ENCODE measurements at places on chromosomes 3 and 15. TPM values are rescaled to one million over a fixed set of nuclear protein-coding genes. Genes with fewer than 3 reads are reported as not detected.
A peak's percentile ranks its signal among the peaks of the same experiment; 100 is the strongest.

DNA sequence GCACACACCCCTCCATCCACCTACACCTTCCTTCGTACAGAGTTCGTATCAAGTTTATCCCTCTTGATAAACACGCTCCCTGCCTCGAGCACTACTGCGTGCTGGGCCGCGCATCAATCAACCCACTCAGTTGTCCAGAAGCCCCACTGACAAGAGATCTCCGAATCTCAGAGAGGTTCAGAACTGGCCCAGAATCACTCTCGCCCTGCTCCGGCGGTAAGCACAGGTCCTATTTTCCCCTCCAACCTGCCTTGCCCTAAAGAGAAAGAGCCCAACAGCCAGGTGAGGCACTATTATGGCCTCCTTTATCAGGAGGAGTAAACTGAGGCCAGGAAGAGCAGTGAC is 494 bp upstream of the NISCH start:
- H3K27ac ChIP-seq, result peak overlapping the region; percentile 99
- H3K4me1 ChIP-seq, result peaks cover 46% of the 10 kb centered on the region
- H3K4me3 ChIP-seq, result peak overlapping the region; percentile 87
- H3K27me3 ChIP-seq, result no peaks in the 10 kb centered on the region

DNA sequence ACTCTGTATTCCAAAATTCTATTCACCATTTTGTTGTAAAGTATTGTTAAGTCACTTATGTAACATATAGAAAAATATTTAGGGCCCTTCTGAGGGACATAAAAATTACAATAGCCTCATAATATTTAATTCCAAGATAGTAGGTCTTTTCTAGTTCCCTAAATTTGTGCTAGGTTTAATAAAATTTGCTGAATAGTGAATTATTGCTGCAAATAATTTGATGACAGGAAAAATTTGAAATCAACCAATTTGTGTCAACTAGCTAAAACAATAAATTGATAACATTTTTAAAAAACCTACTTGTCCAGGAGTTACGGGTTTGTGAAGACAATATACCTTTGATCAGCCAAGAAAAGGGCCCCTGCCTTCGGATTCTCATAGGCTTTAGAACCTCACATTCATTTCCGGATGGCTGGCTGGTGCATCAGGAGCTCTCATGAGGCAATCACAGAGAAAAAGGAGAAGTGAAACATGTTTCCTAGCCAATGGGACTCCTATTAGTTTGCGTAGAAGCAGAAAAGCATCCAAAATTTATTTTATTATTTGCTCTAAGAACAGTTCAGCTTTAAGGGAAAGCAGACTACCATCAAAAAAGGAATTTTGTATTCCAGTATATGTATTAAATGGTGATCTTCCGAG is 177.2 kb downstream of the LRRC3B start:
- no peaks in the 10 kb centered on the region for H3K4me1 ChIP-seq
- no peaks in the 10 kb centered on the region for H3K36me3 ChIP-seq
- no peak overlapping the region for H3K27ac ChIP-seq
- H3K27me3 ChIP-seq, result no peaks in the 10 kb centered on the region
- DNase-seq, result no peak
- no peak overlapping the region for H3K4me3 ChIP-seq

- H3K4me3 ChIP-seq, result no peak overlapping the region
- no peaks in the 10 kb centered on the region for H3K36me3 ChIP-seq
- H3K27ac ChIP-seq, result no peak overlapping the region
These were observed 53.0 kb downstream of the RLBP1 start for GRCh38 chr15:89168316-89168833.

DNA sequence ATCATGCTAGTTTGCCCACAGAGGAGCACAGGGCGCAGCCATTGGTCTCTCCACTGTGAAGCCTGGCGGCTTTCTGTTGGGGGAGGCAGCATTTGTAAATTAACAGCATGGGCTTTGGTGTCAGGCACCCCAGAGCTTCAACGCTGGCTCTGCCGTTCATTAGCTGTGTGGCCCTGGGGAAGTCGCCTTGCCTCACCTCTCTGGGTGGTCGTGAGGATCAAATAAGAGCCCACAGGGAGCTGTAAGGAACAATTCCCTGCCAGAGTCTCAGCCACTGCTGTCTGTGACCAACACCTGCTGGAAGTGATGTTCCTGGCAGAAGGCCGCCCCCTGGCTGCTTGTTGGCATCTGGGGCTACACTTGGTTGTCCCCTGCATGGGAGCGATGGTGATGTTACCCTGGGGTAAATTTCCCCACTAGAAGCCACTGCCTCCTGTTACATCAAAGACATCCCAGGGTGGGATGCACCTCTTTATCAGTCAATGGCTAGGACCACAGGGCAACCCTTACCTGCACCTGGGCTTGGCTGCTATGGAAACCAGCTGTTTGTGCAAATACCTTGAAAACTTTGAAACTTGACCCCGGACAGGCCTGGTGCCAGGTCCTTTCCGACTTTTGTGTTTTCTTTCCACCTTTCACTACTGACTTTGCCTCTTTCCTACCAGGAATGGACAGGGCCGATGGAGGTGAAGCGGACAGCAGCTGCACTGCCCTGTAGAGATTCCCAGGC is 36.9 kb downstream of the DNASE1L3 start:
- peaks cover 7% of the 10 kb centered on the region for H3K4me1 ChIP-seq

DNA sequence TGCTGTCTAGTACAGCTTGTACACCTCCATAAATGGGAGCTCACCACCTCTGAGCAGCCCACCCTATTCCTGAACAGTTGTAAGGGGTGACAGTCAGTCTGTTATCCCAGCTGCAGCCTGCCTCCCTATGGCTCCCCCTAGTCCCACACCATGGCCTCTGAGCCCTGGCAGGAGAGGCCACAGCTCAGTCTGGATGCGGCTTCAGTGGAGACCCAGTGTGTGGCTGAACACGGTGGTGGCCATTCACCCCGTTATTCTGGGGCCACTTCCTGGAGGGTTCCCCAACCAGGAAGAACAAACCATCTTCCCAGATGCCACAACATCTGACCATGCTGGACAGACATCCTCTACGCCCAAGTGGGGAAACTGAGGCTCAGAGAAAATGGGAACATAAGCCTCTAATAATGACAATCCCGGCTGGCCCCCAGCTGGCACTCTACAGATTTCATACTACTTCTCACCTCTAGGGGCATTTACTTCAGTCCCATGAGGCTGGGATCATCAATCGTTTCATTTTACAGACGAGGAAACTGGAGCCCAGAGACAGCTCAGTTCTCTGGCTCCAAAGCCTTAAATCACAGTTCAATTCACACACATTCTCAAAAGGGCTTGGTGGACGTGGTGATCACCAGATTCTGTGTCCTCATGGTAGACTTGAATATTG is 9.2 kb upstream of the GRIP2 start:
- H3K4me3 ChIP-seq, result no peak overlapping the region
- H3K36me3 ChIP-seq, result no peaks in the 10 kb centered on the region
- no peaks in the 10 kb centered on the region for H3K27me3 ChIP-seq
- no peak for DNase-seq
- H3K4me1 ChIP-seq, result no peaks in the 10 kb centered on the region
- no peak overlapping the region for H3K27ac ChIP-seq

GRCh38 chr3:29339016-29339833 is 58.4 kb downstream of the RBMS3 start:
- no peaks in the 10 kb centered on the region for H3K27me3 ChIP-seq
- no peak overlapping the region for H3K4me3 ChIP-seq
- no peak overlapping the region for H3K27ac ChIP-seq
- peaks cover 21% of the 10 kb centered on the region for H3K4me1 ChIP-seq

DNA sequence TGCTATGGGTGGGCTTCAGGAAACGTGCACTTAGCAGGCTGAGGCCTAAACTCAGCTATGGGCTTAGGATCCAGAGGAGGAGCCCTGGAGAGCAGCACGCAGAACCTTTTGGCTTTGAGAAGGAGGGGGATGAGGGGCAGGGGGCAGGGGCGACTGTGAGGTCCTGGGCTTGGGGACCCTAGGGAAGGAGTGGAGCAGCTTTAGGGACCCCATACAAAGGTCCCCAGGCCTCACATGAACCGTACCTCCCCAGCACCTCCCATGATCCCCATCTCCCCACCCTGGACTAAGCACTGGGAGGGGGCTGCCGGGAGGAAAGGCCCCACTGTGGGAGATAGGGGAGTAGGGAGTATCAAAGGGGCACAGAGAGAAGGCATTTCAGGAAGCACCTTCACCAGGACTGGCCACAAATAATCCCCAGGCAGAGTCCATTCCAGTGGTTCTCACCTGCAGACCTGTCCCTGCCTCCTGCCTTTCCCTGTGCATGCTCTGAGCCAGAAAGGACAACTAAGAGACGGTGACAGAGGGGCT is 62.0 kb upstream of the KLF13 start:
- no peak overlapping the region for H3K4me3 ChIP-seq
- no peak overlapping the region for H3K27ac ChIP-seq
- no peaks in the 10 kb centered on the region for H3K27me3 ChIP-seq
- peaks cover 29% of the 10 kb centered on the region for H3K4me1 ChIP-seq

DNA sequence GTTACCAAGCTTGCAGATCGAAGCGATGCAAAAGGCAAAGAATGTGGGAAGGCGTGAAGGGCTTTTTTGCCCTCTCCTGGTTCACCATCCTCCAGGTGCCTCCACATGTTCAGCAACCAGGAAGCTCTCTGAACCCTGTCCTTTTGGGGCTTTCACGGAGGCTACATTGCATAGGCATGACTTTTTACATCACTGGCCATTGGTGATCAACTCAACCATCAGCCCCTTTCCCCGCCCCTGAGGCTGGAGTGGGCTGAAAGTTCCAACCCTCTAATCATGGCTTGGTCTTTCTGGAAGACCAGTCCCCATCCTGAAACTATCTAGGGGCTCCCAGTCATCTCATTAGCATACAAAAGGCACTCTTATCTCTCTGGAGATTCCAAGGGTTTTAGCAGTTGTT is 52.6 kb downstream of the UACA start:
- no peaks in the 10 kb centered on the region for H3K27me3 ChIP-seq
- DNase-seq, result no peak
- peaks cover 24% of the 10 kb centered on the region for H3K4me1 ChIP-seq
- no peak overlapping the region for H3K27ac ChIP-seq
- H3K4me3 ChIP-seq, result no peak overlapping the region

GRCh38 chr3:158717576-158717975 is 14.7 kb downstream of the RARRES1 start:
- no peaks in the 10 kb centered on the region for H3K27me3 ChIP-seq
- DNase-seq, result no peak
- no peak overlapping the region for H3K27ac ChIP-seq
- no peaks in the 10 kb centered on the region for H3K36me3 ChIP-seq
- no peak overlapping the region for H3K4me3 ChIP-seq

GRCh38 chr15:60376677-60377095 is 21.1 kb downstream of the ANXA2 start:
- DNase-seq, result no peak
- no peak overlapping the region for H3K27ac ChIP-seq
- H3K4me3 ChIP-seq, result no peak overlapping the region
- no peaks in the 10 kb centered on the region for H3K36me3 ChIP-seq
- H3K27me3 ChIP-seq, result no peaks in the 10 kb centered on the region

- H3K4me3 ChIP-seq, result no peak overlapping the region
- no peaks in the 10 kb centered on the region for H3K27me3 ChIP-seq
- peaks cover 14% of the 10 kb centered on the region for H3K4me1 ChIP-seq
- DNase-seq, result peak; percentile 72
- no peak overlapping the region for H3K27ac ChIP-seq
- no peaks in the 10 kb centered on the region for H3K36me3 ChIP-seq
These were observed 107.1 kb upstream of the FHIT start for GRCh38 chr3:61358364-61358763.

DNA sequence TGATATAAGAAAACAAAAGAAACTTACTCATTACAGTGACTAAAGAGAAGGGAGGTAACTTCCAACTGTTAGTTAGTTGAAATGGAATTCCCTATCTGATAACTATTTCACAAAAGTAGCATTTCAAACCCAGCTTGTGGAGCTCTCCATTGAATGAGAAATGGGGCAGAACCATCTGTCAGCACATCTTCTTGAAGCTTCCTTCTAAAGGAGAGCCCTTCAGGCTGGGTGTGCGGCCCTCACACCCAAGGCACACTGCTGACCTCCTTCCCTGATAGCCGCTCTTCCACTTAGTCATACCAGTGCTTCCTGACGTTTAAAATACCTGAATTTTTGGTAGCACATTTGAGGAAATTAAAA is 28.1 kb upstream of the VEPH1 start:
- no peak overlapping the region for H3K27ac ChIP-seq
- no peaks in the 10 kb centered on the region for H3K27me3 ChIP-seq
- no peak for DNase-seq
- H3K4me1 ChIP-seq, result peaks cover 5% of the 10 kb centered on the region
- no peaks in the 10 kb centered on the region for H3K36me3 ChIP-seq

- H3K4me1 ChIP-seq, result no peaks in the 10 kb centered on the region
- DNase-seq, result peak; percentile 53
- no peaks in the 10 kb centered on the region for H3K27me3 ChIP-seq
- no peak overlapping the region for H3K27ac ChIP-seq
These were observed 101.1 kb upstream of the BOC start for GRCh38 chr3:113110267-113110666.

DNA sequence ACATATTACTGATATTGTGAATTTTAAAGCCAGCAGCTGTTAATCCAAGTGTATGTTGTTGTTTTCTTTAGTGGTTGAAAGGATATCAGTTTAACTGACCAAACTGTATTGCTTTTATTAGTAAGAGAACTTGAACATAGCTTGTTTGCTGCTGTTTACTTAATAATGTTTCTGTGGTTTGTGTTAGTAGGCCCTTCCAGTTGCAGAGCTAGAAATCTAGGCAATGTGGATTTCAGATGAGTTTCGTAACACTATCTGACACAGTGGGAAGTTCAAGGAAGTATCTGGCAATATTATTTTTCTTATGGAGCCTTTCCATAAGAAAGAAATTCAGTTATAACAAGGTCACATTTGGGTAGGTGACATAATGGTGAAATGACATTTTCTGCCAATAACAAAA is 18.5 kb downstream of the ZNF609 start:
- H3K27me3 ChIP-seq, result no peaks in the 10 kb centered on the region
- peaks cover 2% of the 10 kb centered on the region for H3K36me3 ChIP-seq
- peaks cover 5% of the 10 kb centered on the region for H3K4me1 ChIP-seq
- peak overlapping the region; percentile 2 for H3K27ac ChIP-seq

GRCh38 chr15:41465822-41466421 is 27.8 kb upstream of the ITPKA start:
- H3K4me1 ChIP-seq, result no peaks in the 10 kb centered on the region
- no peak overlapping the region for H3K4me3 ChIP-seq
- H3K36me3 ChIP-seq, result peaks cover 35% of the 10 kb centered on the region
- no peaks in the 10 kb centered on the region for H3K27me3 ChIP-seq
- DNase-seq, result peak; percentile 76

DNA sequence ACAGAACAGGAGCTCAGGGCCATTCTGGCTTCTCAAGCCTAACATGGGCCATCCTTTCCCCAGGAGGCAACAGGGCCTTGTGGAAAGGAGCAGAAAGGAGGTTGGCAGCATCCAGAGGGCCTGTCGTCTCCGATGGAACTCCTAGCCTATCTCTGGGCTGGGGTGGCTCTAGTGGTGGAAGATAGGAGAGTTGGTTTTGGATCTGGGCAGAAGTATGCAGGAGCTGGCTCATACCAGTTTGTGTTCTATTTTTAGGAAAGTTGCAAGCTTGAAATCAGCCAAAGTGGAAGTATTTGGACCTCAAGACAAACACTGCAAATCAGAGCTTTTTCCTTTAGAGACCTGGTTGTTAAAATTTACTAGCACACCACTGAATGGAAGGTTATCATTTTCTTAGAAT is 35.4 kb upstream of the XCR1 start:
- no peaks in the 10 kb centered on the region for H3K36me3 ChIP-seq
- no peak overlapping the region for H3K4me3 ChIP-seq
- no peak overlapping the region for H3K27ac ChIP-seq
- no peaks in the 10 kb centered on the region for H3K27me3 ChIP-seq
- peak; percentile 12 for DNase-seq

- peaks cover 10% of the 10 kb centered on the region for H3K4me1 ChIP-seq
- no peak for DNase-seq
- peaks cover 15% of the 10 kb centered on the region for H3K27me3 ChIP-seq
- no peak overlapping the region for H3K4me3 ChIP-seq
These were observed 46.9 kb downstream of the NOX5 start for GRCh38 chr15:69061414-69061842.

Gene LMCD1
- total RNA-seq, result 27.7 TPM

Gene PRR20G
- total RNA-seq, result not detected

Gene GPR149
- not detected for total RNA-seq

Gene UBXN7
- 10.4 TPM for total RNA-seq

Gene TRH
- 111 TPM for total RNA-seq

Gene CXCR6
- not detected for total RNA-seq

Gene MAP2K5
- total RNA-seq, result 9.2 TPM

Gene UCN2
- 0.81 TPM for total RNA-seq
